ENCODE measurements at places on chromosomes 5 and 9. TPM values are rescaled to one million over a fixed set of nuclear protein-coding genes. Genes with fewer than 3 reads are reported as not detected.

DNA sequence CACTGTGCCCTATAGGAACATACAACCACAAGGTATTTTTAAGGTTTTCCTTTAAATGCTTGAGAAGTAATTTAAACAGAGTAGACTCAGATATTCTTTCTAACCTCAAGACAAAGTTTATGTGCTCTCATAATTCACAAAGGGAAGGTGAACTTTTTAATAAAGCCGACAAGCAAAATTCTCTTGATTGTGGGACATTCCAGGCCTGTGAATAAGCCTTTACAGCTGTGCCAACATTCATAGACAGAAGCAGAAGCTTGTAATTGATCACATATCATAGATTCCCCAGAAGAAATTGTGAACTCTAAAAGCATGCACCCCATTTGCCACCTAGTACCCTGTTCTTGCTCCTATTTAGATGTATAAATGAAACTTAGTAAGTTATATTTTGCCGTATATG lies 1107.8 kb upstream of the SEMA6A start:
- H3K4me1 ChIP-seq: no peaks in the 10 kb centered on the region
- no peak overlapping the region for H3K4me3 ChIP-seq
- no peaks in the 10 kb centered on the region for H3K36me3 ChIP-seq
- H3K27me3 ChIP-seq: no peaks in the 10 kb centered on the region

The PCDHGA12 gene
- total RNA-seq: 5.4 TPM

DNA sequence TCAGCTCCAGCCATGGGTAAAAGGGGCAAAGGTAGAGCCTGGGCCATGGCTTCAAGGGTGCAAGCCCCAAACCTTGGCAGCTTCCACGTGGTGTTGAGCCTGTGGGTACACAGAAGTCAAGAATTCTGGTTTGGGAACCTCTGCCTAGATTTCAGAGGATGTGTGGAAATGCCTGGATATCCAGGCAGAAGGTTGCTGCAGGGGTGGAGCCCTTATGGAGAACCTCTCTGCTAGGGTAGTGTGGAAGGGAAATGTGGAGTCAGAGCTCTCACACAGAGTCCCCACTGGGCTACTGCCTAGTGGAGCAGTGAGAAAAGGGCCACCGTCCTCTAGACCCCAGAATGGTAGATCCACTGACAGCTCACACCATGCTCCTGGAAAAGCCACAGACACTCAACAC lies 117.1 kb downstream of the NREP start:
- no peaks in the 10 kb centered on the region for H3K27me3 ChIP-seq
- no peak overlapping the region for H3K4me3 ChIP-seq
- peaks cover 6% of the 10 kb centered on the region for H3K4me1 ChIP-seq
- H3K36me3 ChIP-seq: no peaks in the 10 kb centered on the region

DNA sequence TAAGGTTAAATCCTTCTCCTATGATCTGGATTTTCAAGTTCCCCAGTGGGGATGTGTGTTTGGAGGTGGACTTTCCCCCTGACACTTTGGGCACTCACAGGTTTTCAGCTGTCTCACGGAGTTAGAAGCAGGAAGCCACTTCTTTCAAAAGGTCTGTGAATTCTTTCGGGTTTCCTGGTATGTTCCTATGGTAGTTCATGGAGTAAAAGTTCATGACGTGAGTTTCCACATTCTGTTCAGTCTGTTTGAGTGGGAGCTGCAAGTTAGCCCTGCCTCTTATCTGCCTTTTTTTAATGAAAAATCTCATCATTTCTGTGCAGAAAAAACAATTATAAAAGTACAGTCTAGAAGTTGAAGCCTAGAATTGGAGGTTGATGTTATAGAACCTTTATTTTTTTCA lies 24.9 kb upstream of the SNCAIP start:
- H3K27me3 ChIP-seq: no peaks in the 10 kb centered on the region
- H3K36me3 ChIP-seq: no peaks in the 10 kb centered on the region
- no peak for DNase-seq
- no peak overlapping the region for H3K4me3 ChIP-seq
- H3K27ac ChIP-seq: no peak overlapping the region

- H3K4me3 ChIP-seq: no peak overlapping the region
- peak; percentile 24 for DNase-seq
- peaks cover 4% of the 10 kb centered on the region for H3K4me1 ChIP-seq
- no peaks in the 10 kb centered on the region for H3K27me3 ChIP-seq
These were observed 184.3 kb downstream of the TSSK1B start for GRCh38 chr5:113250341-113250953.

GRCh38 chr5:154403776-154404387 lies 41.9 kb upstream of the SAP30L start:
- H3K27me3 ChIP-seq: no peaks in the 10 kb centered on the region
- no peaks in the 10 kb centered on the region for H3K36me3 ChIP-seq
- DNase-seq: no peak
- H3K4me3 ChIP-seq: no peak overlapping the region

DNA sequence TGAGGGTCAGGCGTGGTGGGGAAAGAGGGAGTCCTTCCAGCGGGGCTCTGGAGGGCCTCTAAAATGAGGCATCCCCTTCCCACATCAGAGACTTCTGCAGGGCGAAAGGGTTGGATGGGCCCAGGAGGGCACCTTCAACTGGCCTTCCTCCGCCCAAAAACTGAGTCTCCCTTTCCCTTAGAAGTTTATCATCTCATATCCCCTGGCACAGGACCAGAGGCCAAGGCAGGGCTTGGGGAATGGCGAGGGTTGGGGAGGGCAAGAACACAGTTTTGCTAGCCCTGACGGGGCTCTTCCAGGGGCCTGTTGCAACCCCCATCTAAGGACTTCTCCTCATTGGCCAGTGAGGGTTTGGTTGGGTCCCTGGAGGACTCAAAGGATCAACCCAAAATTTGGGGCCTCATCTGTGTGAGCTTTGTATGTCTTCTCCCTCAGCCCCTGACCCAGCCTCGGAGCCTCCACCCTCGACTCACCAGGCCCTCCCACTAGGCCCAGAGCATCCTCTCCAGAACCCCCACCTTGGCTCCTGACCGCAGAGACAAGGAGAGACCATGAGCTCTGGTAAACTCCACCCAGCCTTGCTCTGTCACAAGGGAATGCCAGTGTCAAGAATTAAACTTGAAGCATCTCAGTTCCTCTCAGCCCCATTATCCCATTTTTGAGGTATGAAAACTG lies 24.1 kb downstream of the AQP7 start:
- no peaks in the 10 kb centered on the region for H3K36me3 ChIP-seq
- H3K4me1 ChIP-seq: peaks cover 6% of the 10 kb centered on the region
- H3K27ac ChIP-seq: no peak overlapping the region

- H3K27ac ChIP-seq: no peak overlapping the region
- H3K4me3 ChIP-seq: no peak overlapping the region
- no peaks in the 10 kb centered on the region for H3K27me3 ChIP-seq
- no peak for DNase-seq
- peaks cover 12% of the 10 kb centered on the region for H3K4me1 ChIP-seq
These were observed 83.0 kb downstream of the NDUFS4 start for GRCh38 chr5:53643445-53643844.

The TMC1 gene
- not detected for total RNA-seq

- no peak for DNase-seq
- H3K4me3 ChIP-seq: no peak overlapping the region
- peaks cover 11% of the 10 kb centered on the region for H3K4me1 ChIP-seq
- no peaks in the 10 kb centered on the region for H3K27me3 ChIP-seq
- no peak overlapping the region for H3K27ac ChIP-seq
These were observed 5.4 kb downstream of the SLF1 start for GRCh38 chr5:94623877-94624276.

DNA sequence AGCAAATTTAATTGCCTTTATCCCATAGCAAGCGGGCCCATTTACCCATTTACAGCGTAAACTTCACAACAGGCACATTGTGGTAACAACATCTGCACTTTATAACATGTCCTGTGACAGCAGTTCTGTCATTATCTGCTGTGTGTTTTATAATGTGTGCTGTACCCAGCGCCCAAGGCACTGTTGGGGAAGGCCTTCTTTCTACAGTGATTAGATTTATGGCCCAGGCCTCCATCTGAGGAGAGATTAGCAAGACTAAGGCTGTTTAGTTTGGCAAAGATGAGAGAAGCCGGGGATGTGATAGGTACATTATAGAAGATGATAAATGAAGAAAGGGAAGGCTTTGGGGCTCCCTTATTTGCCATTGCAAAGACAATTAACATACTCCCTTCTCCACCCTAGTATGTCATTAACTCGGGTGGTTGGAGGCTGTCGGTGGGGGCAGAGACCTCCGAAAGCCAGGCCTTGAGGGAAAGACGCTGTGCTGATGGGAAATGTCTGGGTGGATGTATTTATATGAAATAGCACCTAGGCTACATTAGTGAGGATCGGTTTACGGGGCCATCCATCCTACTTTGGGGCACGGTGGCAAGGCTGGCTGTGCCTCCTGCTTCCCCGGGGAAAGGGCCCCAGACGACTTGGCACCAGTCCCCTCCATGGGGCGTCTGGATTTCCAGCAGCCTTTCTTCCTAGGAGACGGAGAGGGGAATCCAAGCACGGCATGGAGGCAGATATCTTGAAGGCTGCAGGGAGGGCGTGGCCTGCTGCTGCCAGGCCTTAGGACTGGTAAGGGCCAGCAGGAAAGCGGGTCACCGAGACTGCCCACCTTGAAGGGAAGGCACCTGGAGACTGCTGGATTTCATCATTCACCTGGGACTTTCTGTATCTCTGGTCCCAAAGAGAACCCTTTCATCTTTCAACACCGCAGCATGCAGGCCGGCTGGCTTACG lies 64.3 kb upstream of the PTCH1 start:
- no peak overlapping the region for H3K27ac ChIP-seq
- no peak overlapping the region for H3K4me3 ChIP-seq
- no peaks in the 10 kb centered on the region for H3K36me3 ChIP-seq
- no peaks in the 10 kb centered on the region for H3K27me3 ChIP-seq

- H3K4me1 ChIP-seq: peaks cover 24% of the 10 kb centered on the region
- no peak overlapping the region for H3K27ac ChIP-seq
- H3K36me3 ChIP-seq: no peaks in the 10 kb centered on the region
These were observed 193.0 kb downstream of the SPOCK1 start for GRCh38 chr5:137305971-137306602.

The FOXB2 gene
- not detected for total RNA-seq

- H3K27ac ChIP-seq: no peak overlapping the region
- H3K36me3 ChIP-seq: no peaks in the 10 kb centered on the region
- no peak overlapping the region for H3K4me3 ChIP-seq
- peaks cover 42% of the 10 kb centered on the region for H3K4me1 ChIP-seq
These were observed 20.3 kb downstream of the CAMSAP1 start for GRCh38 chr9:135887021-135887507.

- no peaks in the 10 kb centered on the region for H3K36me3 ChIP-seq
- no peaks in the 10 kb centered on the region for H3K27me3 ChIP-seq
- no peaks in the 10 kb centered on the region for H3K4me1 ChIP-seq
- H3K27ac ChIP-seq: no peak overlapping the region
- DNase-seq: no peak
These were observed 30.0 kb downstream of the STRBP start for GRCh38 chr9:123238365-123238764.

GRCh38 chr5:139642891-139643871 lies 5.0 kb upstream of the CXXC5 start:
- H3K27ac ChIP-seq: peak overlapping the region; percentile 84
- peak; percentile 88 for DNase-seq
- H3K4me1 ChIP-seq: peaks cover 79% of the 10 kb centered on the region
- no peaks in the 10 kb centered on the region for H3K27me3 ChIP-seq
- no peaks in the 10 kb centered on the region for H3K36me3 ChIP-seq

DNA sequence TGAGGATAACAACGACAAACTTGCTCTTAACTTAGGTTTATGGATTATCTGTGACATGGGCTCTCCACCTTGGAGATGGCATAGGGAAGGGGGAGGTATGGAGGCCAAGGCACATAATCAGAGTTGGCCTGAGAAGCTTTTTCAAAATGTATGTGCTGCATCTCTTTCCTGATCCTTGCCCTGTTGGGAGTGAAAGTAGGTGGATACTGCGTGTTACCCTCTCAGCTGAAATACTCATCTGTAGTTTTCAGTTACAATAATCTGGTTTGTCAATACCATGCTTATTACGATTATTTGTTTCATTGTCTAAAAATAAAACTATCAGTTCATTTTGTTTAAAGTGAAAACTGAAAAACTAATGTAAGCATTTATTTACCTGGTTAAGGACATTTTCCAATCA lies 86.7 kb downstream of the SLC44A1 start:
- no peak overlapping the region for H3K27ac ChIP-seq
- H3K27me3 ChIP-seq: no peaks in the 10 kb centered on the region
- H3K4me3 ChIP-seq: no peak overlapping the region
- peaks cover 7% of the 10 kb centered on the region for H3K4me1 ChIP-seq

GRCh38 chr5:179187229-179187678 lies 127.1 kb downstream of the ZNF354C start:
- no peak for DNase-seq
- no peak overlapping the region for H3K4me3 ChIP-seq
- H3K36me3 ChIP-seq: no peaks in the 10 kb centered on the region
- no peaks in the 10 kb centered on the region for H3K27me3 ChIP-seq
- no peaks in the 10 kb centered on the region for H3K4me1 ChIP-seq

The FBXW2 gene
- total RNA-seq: 16.6 TPM

The CDX1 gene
- total RNA-seq: not detected

The TYRP1 gene
- total RNA-seq: not detected

GRCh38 chr5:17267106-17267505 lies 49.7 kb downstream of the BASP1 start:
- no peak overlapping the region for H3K27ac ChIP-seq
- H3K27me3 ChIP-seq: no peaks in the 10 kb centered on the region
- H3K4me1 ChIP-seq: no peaks in the 10 kb centered on the region

DNA sequence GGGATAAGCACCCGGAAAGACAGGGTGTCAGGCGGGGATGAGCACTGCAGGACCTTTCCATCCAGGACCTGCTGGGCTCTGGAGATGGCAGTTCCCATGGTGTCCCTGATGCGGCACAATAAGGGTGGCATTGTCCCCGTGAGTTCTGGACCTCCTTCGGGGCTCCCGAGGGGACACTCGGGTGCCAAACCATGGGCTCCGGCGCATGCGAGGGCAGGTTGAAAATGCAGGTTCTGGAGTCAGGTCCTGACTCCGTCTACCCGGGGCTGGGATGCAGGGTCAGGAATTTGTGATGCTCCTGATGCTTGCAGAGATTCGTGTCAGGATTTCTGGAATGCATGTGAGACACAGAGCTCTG lies 682 bp downstream of the FCN2 start:
- no peaks in the 10 kb centered on the region for H3K27me3 ChIP-seq
- no peaks in the 10 kb centered on the region for H3K4me1 ChIP-seq
- H3K4me3 ChIP-seq: no peak overlapping the region
- no peak for DNase-seq
- no peak overlapping the region for H3K27ac ChIP-seq

GRCh38 chr9:106032978-106033377 lies 338.6 kb downstream of the TMEM38B start:
- H3K36me3 ChIP-seq: no peaks in the 10 kb centered on the region
- no peak overlapping the region for H3K27ac ChIP-seq
- H3K27me3 ChIP-seq: no peaks in the 10 kb centered on the region
- H3K4me1 ChIP-seq: no peaks in the 10 kb centered on the region

- H3K4me3 ChIP-seq: no peak overlapping the region
- no peak for DNase-seq
- no peaks in the 10 kb centered on the region for H3K27me3 ChIP-seq
- no peak overlapping the region for H3K27ac ChIP-seq
- H3K36me3 ChIP-seq: no peaks in the 10 kb centered on the region
These were observed 47.0 kb upstream of the EXOC3 start for GRCh38 chr5:395921-396530.

The ANXA2R gene
- total RNA-seq: 1.3 TPM

GRCh38 chr9:117815315-117815714 lies 111.1 kb downstream of the TLR4 start:
- no peak overlapping the region for H3K27ac ChIP-seq
- H3K36me3 ChIP-seq: no peaks in the 10 kb centered on the region
- no peak overlapping the region for H3K4me3 ChIP-seq
- H3K4me1 ChIP-seq: no peaks in the 10 kb centered on the region
- DNase-seq: no peak

GRCh38 chr5:14267166-14267838 lies 124.2 kb downstream of the TRIO start:
- H3K27ac ChIP-seq: no peak overlapping the region
- no peak overlapping the region for H3K4me3 ChIP-seq
- no peaks in the 10 kb centered on the region for H3K27me3 ChIP-seq
- H3K4me1 ChIP-seq: peaks cover 23% of the 10 kb centered on the region
- no peaks in the 10 kb centered on the region for H3K36me3 ChIP-seq

The RGMB gene
- total RNA-seq: 21.8 TPM
